ENCODE measurements at places on chromosomes 6 and 20.
A peak's percentile ranks its signal among the peaks of the same experiment; 100 is the strongest.

GRCh38 chr6:117771403-117771802, 96.1 kb downstream of the NUS1 start:
- no peak for DNase-seq

GRCh38 chr6:99369533-99369932, 20.1 kb upstream of the FAXC start:
- no peak for DNase-seq

- DNase-seq, result no peak
Observed at GRCh38 chr6:20661721-20662120, 127.5 kb downstream of the CDKAL1 start.

DNA sequence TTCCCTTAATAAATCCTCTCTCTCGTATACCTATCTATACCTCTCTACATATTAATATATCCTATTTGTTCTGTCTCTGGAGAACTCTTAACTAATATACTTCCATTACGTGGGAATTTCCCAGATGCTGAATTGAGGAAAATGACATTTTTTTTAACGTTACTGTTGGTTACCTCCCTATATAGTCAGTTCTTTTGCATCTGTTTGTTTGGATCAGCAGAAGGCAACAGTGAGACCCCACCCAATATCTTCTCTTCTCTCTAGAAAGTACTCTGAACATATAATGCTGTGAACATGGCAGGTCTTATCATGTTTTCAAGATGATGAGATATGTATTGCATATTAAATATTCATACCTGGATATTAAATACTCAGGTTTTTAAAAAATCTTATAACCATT, 12.7 kb downstream of the RFPL4B start:
- DNase-seq, result no peak

DNA sequence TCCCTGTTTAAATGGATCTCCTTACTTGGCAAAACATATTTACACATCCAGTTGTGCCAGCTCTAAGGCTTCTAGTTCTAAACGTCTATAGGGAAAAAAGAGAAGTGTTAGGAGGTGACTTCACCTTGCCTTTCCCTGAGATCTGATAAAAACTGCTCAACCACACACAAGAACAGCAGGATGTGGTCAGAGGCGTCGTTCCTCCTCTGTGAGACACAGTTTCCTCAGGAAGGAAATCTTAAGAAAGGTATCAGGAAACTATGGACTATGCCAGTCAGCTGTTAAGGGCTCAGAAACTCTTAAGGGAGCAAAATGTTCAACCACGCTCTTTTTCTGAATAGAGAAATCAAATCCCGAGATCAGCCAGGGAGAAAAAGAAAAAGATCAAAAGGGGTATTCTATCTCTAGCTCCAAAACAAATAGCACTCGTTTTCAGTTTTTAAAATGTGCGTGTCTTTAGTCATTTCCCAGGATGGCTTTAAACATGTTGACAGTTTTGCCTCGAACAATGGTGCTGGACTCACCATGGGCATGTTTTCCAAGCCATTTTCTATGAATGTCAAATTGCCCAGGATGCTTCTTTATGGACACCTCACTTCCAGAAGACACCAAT, 154.5 kb downstream of the HACE1 start:
- DNase-seq, result peak; percentile 51

- no peak for DNase-seq
Observed at GRCh38 chr6:134047673-134048072, 4.8 kb downstream of the SLC2A12 start.

DNA sequence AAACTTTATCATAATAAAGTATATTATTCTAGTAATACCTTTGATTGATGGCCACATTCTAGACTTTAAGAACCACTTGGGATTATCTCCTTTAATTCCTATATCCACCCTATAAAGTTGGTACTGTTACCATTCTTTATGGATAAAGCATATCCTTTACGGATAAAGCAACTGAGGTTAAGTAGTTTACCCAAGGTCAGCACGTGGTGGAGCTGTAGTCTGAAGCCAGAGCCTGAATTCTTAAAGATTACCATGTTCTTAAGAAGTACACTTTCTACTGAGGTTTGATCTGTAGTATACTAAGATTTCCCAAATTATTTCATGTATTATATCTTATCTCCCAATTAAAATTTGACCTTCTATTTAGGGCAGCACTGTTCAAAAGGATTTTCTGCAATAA, 3.0 kb upstream of the NCOA7 start:
- DNase-seq, result no peak

DNA sequence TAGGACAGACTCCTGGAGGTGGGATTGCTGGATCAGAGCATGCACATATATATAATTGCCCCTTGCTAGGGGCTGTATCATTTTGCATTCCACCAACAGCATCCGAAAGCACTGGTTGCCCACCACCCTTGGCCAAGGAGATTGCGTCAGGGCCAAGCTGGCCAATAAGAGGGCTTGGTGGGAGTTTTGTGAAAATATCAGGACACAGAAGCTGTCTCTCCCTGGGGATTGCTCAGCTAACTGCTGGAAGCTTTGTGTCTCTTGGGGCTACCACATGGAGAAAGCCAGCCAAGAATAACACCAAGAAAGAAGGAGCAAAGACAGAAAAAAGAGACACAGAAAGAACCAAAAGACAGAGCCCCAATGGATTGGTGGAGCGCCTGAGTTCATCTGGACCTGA, 90.6 kb upstream of the RALGAPA2 start:
- no peak for DNase-seq

DNA sequence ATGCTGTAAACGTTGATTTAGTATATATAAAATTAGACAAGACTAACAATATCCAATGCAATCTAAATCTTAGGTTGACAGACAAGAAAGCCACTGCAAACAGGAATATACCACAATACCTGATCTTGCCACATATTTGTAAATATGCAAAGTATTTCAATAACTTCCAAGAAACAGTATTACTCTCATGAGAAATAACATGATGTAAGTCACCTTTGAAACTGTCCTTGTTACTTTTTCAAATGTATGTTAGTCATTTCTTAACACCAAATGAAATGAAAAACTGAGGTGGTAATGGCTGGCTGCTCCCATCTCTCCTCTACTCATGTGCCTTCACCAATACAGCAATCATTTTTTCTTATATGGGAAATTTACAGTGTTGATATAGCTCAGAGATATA, 118.7 kb downstream of the ATG5 start:
- DNase-seq, result no peak

DNA sequence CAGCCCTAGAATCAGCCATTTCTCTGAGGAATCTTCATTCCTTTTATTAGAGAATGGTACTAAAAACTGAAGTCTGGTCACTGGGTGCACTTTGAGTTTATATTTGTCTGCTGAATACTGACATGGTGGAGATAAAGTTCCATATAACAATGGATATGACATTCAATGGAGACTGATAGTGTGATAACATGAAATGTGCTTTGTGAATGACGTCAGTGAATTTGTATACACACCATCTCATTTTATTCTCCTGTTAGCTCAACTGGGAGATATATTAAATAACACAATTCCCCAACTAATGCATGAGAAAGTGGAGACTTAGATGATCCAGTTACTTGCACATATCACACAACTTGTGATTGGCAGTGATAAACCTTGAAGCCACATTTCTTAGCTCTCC, 446.7 kb downstream of the DOK5 start:
- DNase-seq, result no peak

DNA sequence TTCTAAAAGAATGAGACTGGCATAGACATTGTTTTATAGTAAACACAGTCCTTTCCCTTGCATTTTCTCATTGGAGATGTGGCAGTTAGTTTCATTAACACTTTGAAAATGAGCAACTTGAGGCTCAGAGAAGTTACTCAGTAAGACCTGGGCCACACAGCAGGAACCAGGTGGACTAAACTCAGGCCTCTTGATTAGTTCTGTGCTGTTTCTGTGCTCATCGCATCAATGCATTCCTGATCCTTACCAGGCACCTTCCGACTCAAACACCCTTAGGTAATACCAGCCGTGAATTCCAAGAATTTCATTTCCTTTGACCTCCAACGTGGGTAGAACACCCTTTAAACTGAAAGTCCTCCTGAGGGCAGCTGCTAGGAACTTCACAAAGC, 362.8 kb downstream of the ESR1 start:
- DNase-seq, result no peak

DNA sequence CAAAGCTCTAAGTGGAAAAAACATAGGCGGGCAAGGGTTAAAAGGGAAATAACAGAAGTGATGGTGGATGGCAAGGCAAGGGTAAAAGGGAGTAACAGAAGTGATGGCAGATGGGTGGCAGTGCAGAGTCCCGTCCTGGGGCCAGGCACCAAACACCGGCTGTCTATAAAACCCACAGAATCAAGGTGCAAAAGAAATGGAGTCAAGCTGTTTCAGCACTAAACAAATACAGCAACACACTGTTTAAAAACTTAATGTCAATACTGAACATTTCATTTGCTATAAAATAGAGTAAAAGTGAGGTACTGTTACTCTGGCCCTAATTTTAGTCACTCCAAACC, 87.6 kb downstream of the MAN1A1 start:
- DNase-seq, result no peak

DNA sequence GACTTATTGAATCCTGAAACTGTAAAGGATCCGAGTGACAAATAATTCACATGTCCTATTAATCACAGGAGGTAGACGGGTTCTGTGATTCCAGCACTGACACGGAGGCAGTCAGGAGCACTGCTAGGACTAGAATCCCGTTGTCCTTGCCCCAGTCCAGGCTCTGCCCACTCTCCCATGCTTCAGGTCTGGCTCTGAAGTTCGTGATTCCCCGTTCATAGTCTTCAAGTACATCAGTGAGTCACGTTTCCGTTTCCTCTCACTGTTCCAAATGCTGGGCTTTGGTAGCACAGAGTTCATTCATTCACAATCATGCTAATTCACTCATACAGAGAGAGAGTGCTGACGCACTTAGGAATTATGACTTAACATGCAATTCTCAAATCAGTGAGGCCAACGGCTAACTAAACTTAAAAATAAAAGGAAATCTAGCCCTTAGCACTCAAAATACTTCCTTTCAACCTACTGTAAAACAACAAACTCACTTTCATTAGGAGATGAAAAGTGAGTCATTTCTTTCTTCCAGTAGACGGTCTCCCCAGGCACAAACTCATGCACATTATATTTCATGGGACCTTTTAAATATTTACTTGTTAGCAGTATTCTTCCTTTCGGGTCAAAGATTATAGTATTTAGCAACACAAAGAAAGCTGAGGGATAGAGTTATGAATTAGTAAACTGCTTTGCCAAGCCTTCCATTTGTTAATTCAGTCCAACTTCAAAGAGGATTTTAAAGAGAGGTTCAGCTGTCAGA, 94.0 kb upstream of the NHSL1 start:
- peak; percentile 21 for DNase-seq

GRCh38 chr6:80217794-80218193, 111.3 kb downstream of the BCKDHB start:
- no peak for DNase-seq

GRCh38 chr6:75893776-75894152, 144.7 kb downstream of the MYO6 start:
- DNase-seq, result no peak

DNA sequence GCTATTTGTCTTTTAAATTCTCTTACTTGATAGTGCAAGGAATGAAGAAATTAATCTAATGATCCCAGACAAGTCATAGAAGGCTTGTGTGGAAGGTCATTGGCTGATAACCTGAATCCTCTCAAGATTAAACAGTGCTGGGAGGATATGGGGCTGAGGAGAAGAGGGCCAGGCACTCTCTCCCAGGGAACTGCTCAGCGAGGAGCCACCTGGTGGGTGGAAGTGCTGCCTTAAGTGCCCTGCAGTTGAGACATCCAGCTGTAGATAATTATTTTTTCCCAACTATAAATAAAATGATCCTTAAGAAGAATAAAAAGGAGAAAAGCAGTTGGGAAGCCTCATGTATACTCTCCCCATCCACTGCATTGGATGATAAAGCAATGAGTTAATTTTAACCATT, 47.9 kb downstream of the BTBD3 start:
- no peak for DNase-seq

DNA sequence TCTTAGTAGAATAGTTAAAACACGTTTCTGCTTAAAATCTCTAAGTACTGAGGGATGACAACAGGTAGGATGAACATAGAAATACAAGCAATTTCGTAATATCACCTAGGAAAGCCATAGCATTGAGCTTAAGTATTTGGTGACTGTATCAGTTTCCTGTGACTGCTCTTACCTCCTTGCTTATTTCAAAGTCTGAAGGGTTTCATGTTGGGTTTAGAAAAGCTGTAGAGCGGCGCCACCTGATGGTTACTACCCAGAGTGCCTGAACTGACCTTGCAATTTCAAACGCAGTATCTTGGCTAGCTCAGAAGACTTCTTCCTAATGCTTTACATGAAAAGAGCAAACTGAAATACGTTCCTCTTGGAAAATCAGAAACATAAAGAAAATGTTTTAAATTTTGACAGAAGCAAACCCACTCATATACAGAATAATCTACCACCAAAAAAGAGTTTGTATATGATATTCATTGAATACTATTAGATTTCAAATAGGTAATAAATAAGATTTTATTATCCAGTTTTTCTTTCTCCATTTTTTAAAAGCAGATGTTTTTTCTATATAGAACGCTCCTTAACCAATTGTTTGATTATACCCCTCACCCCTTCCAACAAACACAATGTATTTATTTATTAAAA, 82.3 kb upstream of the RIPOR2 start:
- DNase-seq, result peak; percentile 70

DNA sequence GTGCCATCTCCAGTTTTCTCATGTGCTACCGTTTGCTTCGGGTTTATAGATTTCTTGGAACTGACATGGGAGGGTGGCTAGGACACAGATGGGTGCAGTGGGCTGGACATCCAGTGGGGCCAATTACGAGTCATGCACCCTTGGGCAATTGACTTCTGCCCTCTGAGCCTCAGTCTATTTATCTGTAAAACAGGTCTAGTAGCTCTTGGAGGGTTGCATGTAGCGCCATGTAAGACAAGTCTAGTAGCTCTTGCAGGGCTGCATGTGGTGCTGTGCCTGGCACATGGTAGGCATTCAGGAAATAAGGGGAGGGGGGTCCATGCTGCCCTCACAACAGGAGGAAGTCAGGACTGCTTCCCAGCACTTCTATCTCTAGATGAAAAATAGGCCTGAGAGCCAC, 15.3 kb downstream of the PMEPA1 start:
- no peak for DNase-seq

GRCh38 chr6:107122748-107123147, 7.4 kb upstream of the BEND3 start:
- no peak for DNase-seq

DNA sequence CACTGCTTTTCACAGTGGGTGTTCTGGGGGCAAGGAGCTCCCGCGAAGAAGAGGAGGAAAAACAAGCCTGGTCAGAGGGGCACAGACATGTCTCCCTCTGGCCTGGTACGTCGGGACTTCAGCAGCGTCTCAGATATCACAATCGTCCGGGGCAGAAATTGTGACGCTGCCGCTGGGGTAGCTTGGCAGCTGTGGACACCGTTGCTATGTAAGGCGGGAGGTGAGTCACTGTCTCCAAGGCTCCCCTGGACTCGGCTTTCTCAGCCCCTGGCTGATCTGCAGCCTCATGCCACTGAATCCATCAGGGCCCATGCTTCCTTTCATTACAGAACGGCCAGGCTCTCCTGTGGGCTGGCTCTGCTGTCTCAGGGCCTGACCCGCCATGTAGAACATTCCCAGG, 98.7 kb downstream of the SULF2 start:
- no peak for DNase-seq

All from activated T-helper 1 cell treated with anti-CD3 and anti-CD28 coated beads, Interleukin-12 subunit alpha, Interleukin-12 subunit beta, Interleukin-2, Interleukin-4 antibody, amounts not matched to agents 30 ng/mL and 10 ng/mL and 1 ng/mL, durations not matched to agents 14 hours and 24 hours and 36 hours (primary cell).